ENCODE measurements at places on chromosomes 7 and 10. TPM values are rescaled to one million over a fixed set of nuclear protein-coding genes. Genes with fewer than 3 reads are reported as not detected.

- no peak for DNase-seq
Observed at GRCh38 chr10:78319371-78319770, 285.7 kb downstream of the RPS24 start.

GRCh38 chr7:39069896-39070881 lies 92.5 kb downstream of the POU6F2 start:
- no peak for DNase-seq

- no peak for DNase-seq
Observed at GRCh38 chr7:127859330-127859729, 171.9 kb downstream of the LRRC4 start.

GRCh38 chr10:86123715-86124114 lies 242.9 kb downstream of the GRID1 start:
- no peak for DNase-seq

DNA sequence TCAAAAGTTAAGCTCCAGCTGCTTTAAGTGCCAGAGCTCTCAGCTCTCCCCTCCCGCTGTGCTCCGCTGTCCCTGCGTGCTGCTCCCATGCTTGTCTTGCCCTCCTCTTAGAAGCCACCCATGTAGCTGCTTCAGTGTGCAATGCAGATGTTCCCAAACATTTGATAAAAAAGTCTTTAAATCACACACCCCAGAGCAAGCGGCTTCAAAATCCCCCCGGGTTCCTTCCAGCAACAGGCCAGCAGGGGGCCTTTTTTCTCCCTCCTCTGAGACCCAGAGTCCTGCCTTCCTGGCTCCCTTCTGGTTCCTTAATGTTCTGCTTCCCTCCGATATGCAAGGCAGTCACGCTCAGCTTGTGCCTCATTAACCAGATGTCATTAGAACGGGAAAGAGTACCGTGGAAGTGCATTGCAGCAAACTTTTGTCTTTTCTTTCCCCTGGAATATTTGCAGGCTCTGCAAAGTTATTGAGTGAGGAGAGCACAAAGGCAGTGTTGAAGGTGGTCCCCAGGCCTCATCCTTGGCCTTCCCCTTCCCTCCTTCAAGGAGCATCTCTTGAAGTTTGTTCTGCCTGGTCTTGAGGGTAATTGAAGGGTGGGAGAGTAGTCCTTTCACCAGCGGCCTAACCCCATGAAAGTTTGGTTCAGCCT lies 25.5 kb downstream of the LDB3 start:
- peak; percentile 24 for DNase-seq

DNA sequence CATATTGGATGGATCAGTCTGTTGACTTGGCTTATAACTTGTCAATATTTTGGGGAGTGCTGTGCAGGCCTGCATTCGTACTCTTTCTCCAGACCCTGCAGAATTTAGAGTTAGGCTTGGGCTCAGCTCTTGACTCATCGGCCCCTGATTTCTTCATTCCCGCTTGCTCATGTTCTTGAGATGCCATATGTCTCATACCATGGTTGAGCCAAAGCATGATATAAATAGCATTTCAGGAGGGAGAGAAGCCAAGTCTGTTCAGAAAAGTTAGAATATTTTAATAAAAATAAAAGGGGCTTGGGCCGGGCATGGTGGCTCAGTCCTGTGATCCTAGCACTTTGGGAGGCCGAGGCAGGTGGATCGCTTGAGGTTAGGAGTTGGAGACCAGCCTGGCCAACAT lies 898.1 kb downstream of the TYW1 start:
- DNase-seq = no peak

DNA sequence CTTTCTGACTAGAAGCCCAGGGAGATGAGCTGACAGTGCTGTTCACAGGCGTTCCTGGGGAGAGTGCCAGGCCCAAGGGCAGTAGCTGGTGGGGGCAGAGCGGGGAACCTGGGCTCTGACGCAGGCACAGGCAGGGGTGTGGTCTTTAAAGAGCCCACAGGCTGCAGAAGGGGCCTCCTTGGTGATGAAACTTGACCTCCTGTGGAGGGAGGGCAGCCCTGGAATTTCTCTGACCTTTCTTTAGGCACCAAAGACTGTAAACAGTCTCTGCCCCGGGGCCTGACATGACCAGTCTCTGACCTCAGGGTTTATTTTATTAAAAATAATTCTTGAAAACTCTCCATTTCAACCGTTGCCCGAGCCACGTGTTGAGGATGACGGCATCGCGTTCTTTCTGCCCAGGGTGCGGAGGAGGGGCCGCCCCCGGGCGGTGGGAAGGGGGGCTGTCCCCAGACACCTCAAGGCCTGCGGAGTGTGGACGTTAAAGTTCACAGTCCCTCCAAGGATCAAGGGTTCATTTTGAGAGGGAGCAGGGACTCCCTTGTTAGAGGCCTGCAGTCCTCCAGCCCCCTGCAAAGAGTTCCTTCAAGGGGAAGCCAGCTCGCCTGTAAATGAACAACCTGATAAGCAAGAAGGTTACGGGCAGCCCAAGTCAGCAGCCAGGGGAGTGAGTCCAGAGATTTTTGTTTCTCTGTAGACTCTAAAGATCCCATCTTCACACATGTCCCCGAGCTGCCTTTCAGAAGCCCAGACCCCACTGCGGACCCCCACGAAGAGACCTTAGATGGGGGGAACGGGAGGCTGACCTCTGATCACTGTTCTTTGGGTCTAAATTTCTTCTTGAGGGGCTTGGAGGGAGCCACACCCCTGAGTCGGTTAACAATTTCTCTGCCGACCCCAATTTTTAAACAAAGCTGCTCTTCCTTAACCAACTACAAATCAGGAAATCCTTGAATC lies 128.9 kb downstream of the VIPR2 start:
- DNase-seq = no peak

GRCh38 chr7:122304319-122304975 lies at the start of gene FEZF1:
Gene FEZF1 (minus strand): TSS chr7:122304750. CDS start chr7:122304437, 313 bp downstream.
- DNase-seq = no peak

DNA sequence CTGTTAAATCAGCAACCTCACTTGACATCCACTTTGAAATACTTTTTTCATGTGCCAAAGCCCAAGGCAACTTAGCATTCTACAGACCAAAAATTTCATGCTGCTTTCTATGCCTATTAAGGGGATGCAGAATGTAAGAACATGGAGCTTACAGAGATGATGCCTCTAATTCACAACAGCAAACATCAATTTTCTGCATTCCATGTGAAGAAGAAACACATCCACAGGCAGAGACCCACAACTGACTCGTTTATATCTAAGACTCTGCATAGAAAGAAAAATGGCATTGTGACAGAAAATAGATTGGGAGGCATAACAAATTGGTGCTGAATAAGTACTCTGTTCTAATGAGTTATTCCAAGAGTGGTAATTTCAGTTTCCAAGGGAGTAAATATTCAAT lies 107.6 kb downstream of the SGMS1 start:
- DNase-seq = no peak

GRCh38 chr7:112350585-112350984 lies 99.7 kb upstream of the IFRD1 start:
- DNase-seq = no peak

- no peak for DNase-seq
Observed at GRCh38 chr10:97279121-97279815, 13.2 kb downstream of the ARHGAP19 start.

- DNase-seq = no peak
Observed at GRCh38 chr10:120012566-120012965, 120.0 kb downstream of the SEC23IP start.

DNA sequence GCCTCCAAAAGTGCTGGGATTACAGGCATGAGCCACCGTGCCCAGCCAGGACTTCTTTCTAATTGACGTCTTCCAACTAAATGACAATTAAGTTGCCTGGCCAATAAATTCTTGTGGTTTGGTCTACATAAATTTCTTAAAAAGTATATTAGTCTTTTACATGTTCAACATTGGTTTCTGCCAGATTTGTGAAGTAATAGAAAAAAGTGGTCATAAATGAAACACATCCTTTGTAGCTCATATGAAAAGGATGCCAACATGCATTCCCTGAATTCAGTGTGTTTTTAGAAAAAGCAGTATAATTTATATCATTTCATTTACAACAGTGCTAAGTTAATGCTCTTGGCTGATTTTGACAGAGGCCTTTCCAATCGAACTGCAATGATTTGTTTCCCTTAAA lies 215.0 kb downstream of the TAX1BP1 start:
- DNase-seq = no peak

DNA sequence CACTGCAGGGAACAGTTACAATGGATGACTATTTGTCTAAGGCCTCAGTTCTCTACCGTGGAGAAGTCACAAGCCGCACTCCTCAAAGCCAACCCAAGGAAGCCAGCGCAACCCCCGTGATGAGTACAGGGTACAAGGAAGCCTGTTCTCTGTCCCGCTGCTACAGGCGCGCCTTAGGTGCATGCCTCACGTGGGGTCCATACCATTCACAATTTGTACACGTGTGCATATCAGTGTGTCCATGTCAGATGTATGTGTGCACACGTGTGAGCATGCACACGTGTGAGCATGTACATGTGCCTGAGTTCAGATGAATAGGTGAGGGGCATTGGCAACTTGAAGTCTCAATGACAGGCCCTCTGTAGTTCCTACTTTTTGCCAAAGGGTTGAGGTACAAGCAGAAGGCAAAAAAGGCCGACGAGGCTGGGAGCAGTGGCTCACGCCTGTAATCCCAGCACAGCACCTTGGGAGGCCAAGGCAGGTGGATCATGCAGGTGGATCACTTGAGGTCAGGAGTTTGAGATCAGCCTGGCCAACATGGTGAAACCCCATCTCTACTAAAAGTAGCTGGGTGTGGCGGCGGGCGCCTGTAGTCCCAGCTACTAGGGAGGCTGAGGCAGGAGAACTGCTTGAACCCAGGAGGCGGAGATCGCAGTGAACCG lies 62.8 kb downstream of the CTBP2 start:
- no peak for DNase-seq

- DNase-seq = no peak
Observed at GRCh38 chr10:23656735-23657134, 217.9 kb downstream of the OTUD1 start.

GRCh38 chr10:28087661-28088351 lies 88.9 kb upstream of the ODAD2 start:
- no peak for DNase-seq

GRCh38 chr7:44799939-44800338 lies 3.5 kb downstream of the PPIA start:
- DNase-seq = no peak

DNA sequence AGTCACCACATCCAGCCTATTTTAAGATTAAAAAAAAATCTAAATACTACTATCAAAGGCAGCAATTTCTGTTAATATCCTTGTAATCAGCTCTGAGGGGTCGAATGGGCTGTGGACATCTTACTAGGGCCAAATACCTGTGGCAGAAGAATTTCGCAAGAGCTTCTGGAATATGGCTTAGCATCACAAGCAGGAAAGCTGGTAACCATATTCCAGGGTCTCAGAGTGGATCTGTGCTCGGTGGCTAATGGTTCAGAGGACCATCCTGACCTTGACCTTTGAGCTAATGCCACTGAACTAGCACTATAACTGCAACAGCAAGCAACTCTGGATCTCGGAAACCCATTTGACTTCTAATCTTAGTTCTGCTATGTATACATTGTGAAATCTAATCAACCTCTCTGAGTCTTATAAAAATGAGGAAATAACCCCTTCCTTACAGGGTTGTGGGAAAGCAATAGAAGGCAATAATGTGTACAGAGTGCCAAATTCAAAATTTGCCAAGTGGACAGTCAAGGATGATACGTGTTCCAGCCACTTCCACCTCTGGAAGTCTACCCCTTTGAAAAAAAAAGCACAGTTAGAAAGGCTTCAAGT lies 65.5 kb downstream of the CYP26A1 start:
- DNase-seq = no peak

DNA sequence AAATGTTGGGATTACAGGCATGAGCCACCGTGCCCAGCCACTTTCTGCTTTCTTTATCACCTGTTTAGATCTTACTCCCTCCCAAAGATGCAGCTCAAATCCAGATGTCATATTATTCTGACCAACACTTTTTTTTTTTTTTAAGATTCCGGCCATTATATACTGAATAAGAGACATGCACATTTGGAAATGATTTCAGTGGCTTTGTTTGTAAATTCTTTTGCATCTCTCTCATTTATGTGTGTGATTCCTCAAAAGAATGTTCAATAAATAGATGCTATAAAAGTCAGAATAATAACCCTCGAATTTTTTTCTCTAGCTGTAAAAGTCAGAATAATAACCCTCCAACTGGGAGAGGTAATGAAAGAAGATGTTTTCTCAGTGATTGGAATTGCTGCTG lies 25.4 kb downstream of the HECW1 start:
- DNase-seq = no peak

The VSTM4 gene
- total RNA-seq = not detected

The KDM7A gene
- 45.9 TPM for total RNA-seq

The SH2D4B gene
- 0.17 TPM for total RNA-seq

The TRIM73 gene
- total RNA-seq = 30.5 TPM

The CACNB2 gene
- total RNA-seq = not detected

The H2BK1 gene
- total RNA-seq = 4.9 TPM

The AKR1B15 gene
- total RNA-seq = not detected

The SLC16A12 gene
- total RNA-seq = not detected

The ADAM22 gene
- total RNA-seq = 7.7 TPM

The NPY4R2 gene
- total RNA-seq = not detected

The TRIM50 gene
- total RNA-seq = not detected

The SEMA4G gene
- 1.1 TPM for total RNA-seq

Data from CD4-positive, alpha-beta memory T cell (primary cell).